ENCODE measurements at places on chromosomes 11 and 22. TPM values are rescaled to one million over a fixed set of nuclear protein-coding genes. Genes with fewer than 3 reads are reported as not detected.
A peak's percentile ranks its signal among the peaks of the same experiment; 100 is the strongest.

The PGA5 gene
- total RNA-seq, result not detected

The C11orf91 gene
- not detected for total RNA-seq

The POU2AF2 gene
- 1.3 TPM for total RNA-seq

The SLC39A13 gene
- 14.3 TPM for total RNA-seq

The ARHGEF12 gene
- total RNA-seq, result 66.7 TPM

GRCh38 chr11:125947419-125948277 lies 1.8 kb downstream of the VSIG10L2 start:
- no peaks in the 10 kb centered on the region for H3K4me1 ChIP-seq
- DNase-seq, result no peak
- H3K27ac ChIP-seq, result no peak overlapping the region
- H3K36me3 ChIP-seq, result no peaks in the 10 kb centered on the region

DNA sequence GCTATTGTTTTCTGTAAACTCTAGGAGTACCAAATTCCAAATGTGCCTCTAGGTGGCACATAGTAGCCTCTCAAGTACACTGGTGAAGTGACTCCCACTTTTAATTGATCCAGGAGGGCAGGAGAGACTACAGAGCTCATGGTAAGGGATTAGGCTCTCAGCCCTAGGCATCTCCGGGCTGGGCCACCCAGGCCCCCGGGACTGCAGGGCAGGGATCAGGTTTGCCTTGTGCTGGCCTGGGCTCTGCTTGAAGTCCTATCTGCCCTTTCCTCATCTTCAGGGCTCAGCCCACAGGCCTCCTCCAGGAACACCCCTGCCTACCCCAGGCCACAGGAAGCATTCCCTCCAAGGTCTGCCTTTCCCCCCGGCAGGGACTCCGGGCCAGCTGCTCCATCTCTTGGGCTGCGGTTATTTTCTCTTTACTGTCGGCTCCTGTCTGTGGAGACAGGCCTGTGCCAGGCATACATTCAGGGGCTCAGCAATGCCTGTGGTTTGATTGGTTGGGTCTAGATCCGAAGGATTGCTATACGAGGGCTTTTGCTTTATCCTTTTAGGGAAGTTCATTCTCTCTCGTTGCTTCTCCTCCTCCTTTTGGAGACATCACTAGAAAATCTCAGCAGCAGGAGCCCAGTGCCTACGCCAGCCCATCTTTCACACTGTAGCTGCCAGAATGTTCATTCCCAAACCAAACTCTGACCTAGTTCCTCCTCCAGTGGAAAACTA lies 32.8 kb downstream of the PARVA start:
- H3K36me3 ChIP-seq, result no peaks in the 10 kb centered on the region
- H3K27ac ChIP-seq, result peak overlapping the region; percentile 54
- no peak overlapping the region for H3K4me3 ChIP-seq

- H3K27me3 ChIP-seq, result no peaks in the 10 kb centered on the region
- DNase-seq, result no peak
- H3K27ac ChIP-seq, result peak overlapping the region; percentile 95
- H3K4me3 ChIP-seq, result no peak overlapping the region
Measured at GRCh38 chr22:46579751-46580449, 40.3 kb upstream of the GRAMD4 start.

GRCh38 chr22:49968313-49968830 lies 7.8 kb downstream of the PIM3 start:
- peaks cover 29% of the 10 kb centered on the region for H3K4me1 ChIP-seq
- H3K27me3 ChIP-seq, result no peaks in the 10 kb centered on the region
- DNase-seq, result peak; percentile 20

DNA sequence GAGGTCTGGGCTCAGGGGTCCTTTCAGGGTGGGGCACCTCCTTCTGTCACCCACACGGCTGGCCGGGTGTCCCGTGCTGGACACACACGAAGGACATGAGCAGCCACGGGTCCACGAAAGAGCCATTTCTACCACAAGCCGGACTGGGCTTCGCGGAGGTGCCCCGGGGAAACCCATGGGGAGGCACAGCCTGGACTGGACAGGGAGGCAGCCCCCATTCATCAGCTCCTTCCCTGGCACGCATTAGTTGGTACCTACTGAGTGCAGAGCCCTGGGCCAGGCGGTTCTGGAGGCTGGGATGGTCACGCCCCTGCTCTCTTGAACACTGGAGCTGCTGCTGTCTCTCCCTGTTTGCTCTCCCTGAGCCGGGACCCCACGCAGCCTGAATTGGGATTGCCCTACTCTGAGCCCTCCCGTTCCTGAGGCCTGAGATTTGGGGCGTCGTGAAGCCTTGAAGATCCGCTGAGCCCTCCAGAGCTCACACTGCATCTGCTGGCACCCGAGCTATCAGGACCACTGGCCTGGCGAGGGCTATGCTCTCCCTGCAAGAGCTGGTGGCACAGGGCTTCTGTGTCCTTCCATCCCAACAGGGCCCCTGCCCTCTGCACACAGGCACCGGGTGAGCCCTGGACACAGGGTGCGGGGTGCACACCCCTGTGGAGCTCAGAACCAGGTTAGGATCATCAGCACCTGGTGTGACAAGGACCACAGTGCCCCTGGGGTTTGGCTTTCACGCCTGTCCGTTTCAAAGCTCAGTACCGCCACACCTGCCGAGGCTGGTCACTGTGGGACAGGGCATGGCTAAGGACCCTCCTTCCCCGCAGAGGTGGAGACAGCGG lies 84.6 kb downstream of the MYEOV start:
- peaks cover 20% of the 10 kb centered on the region for H3K4me1 ChIP-seq
- H3K27me3 ChIP-seq, result no peaks in the 10 kb centered on the region
- DNase-seq, result no peak
- no peaks in the 10 kb centered on the region for H3K36me3 ChIP-seq
- H3K27ac ChIP-seq, result no peak overlapping the region
- H3K4me3 ChIP-seq, result no peak overlapping the region

- no peaks in the 10 kb centered on the region for H3K27me3 ChIP-seq
- H3K27ac ChIP-seq, result no peak overlapping the region
- no peaks in the 10 kb centered on the region for H3K36me3 ChIP-seq
- no peaks in the 10 kb centered on the region for H3K4me1 ChIP-seq
Measured at GRCh38 chr22:39942439-39943230, 17.6 kb upstream of the TMA7B start.

GRCh38 chr11:70597751-70598625 lies 199.7 kb downstream of the CTTN start:
- H3K36me3 ChIP-seq, result no peaks in the 10 kb centered on the region
- H3K27ac ChIP-seq, result no peak overlapping the region
- no peaks in the 10 kb centered on the region for H3K4me1 ChIP-seq

DNA sequence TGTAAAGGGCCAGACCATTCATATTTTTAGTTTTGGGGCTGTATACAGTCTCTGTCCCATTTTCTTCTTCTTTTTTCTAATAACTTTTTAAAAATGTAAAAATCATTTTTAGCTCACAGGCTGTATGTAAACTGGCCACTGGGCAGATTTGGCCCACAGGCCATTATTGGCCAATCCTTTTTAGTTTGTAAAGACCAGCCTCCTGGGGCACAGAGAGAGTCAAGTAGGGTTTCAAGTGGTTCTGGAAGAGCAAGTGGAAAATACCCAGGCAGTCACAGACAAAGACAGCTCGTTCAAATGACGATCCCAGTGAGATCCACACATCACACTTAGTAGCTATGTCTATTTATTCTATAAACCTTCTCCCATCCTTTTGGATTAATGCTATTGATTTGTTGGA lies 150.2 kb upstream of the ARHGAP20 start:
- no peaks in the 10 kb centered on the region for H3K4me1 ChIP-seq
- no peaks in the 10 kb centered on the region for H3K27me3 ChIP-seq
- H3K27ac ChIP-seq, result no peak overlapping the region
- H3K4me3 ChIP-seq, result no peak overlapping the region

DNA sequence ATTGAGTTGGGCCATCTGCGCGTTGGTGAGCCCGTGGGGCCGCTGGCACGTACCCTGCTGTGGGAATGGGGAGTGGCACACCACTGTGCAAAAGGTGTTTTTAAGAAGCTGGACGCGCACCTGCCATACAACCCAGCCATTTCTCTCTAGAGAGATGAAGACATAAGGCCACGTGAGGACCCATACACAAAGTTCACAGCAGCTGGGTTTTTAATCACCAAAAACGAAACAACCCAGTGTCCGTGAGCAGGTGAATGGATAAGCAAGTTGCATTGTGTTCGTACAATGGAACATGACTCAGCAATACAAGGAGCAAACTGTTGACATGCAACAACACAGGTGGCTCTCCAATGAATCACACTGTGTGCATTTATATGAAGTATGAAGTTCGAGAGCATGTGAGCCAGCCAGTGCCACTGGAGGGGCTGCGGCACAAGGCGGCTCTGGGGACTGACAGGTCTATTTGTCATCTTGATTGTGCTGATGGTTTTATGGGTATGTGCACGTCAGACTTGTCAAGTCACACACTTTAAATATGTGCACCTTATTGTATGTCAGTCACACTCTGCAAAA lies 30.6 kb upstream of the PANX2 start:
- no peaks in the 10 kb centered on the region for H3K27me3 ChIP-seq
- H3K4me3 ChIP-seq, result no peak overlapping the region
- H3K27ac ChIP-seq, result no peak overlapping the region
- no peak for DNase-seq
- H3K4me1 ChIP-seq, result no peaks in the 10 kb centered on the region
- no peaks in the 10 kb centered on the region for H3K36me3 ChIP-seq

- no peak for DNase-seq
- no peak overlapping the region for H3K4me3 ChIP-seq
- no peak overlapping the region for H3K27ac ChIP-seq
- H3K27me3 ChIP-seq, result no peaks in the 10 kb centered on the region
- no peaks in the 10 kb centered on the region for H3K4me1 ChIP-seq
Measured at GRCh38 chr11:28675183-28675582, 567.0 kb downstream of the METTL15 start.

Measured in colonic mucosa (tissue), 4 donors.